ENCODE measurements at places on chromosomes 1 and 21.

GRCh38 chr1:229893762-229894444 lies 173.1 kb upstream of the GALNT2 start:
- no peak for DNase-seq

- DNase-seq: no peak
Measured at GRCh38 chr1:168408884-168409283, 128.2 kb downstream of the TBX19 start.

GRCh38 chr1:1125945-1126344 lies 10.1 kb upstream of the C1orf159 start:
- DNase-seq: no peak

GRCh38 chr21:37342046-37342632 lies 24.4 kb upstream of the DYRK1A start:
- DNase-seq: no peak

DNA sequence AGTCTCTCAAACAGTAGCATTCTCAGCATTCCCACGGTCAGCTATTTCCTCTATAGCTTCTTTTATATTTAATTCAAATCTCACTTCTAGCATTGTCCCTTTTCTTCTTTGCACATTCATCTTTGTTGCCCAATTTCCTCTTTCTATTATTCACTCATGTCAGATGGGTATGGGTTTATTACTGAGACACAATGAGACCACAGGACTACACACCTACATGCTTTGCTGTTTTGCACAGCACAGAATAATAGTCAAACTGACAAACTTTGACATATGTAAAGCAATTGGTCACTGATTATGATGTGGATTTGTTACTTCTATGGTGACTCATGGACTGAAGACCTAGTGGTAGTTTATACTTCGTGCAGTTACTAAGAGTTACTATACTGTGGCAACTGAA lies 5.8 kb upstream of the CD1C start:
- no peak for DNase-seq

GRCh38 chr1:23696335-23696989 lies 4.9 kb downstream of the RPL11 start:
- DNase-seq: no peak

GRCh38 chr1:23021834-23022233 lies 2.6 kb downstream of the KDM1A start:
- DNase-seq: no peak

DNA sequence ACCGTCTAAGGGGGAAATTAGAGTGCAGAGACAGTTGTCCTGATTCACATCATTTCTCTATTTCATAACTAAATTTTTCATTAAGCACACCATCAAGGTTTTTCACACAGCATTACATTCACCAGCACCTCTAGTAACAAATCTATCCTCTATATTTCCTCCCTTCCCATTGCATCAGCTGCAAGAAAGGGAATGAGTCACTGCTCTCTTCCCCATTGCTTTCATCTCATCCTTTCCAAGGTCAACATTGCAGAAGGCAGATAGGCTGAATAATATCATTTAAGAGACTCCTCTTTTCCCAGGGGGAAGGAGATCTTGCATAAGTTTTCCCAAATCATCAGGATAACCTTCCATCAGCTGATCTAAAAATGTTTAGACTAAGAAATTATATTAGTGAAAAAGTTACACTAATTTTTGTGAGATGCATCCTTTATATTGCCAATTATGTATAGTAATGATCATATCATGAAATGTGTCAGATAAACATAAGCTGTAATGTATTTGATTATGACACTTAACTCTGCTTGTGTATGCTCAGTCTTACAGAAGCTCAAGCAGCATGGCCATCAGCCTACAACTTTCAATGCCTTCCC lies 4.3 kb downstream of the INTS7 start:
- peak; percentile 62 for DNase-seq

DNA sequence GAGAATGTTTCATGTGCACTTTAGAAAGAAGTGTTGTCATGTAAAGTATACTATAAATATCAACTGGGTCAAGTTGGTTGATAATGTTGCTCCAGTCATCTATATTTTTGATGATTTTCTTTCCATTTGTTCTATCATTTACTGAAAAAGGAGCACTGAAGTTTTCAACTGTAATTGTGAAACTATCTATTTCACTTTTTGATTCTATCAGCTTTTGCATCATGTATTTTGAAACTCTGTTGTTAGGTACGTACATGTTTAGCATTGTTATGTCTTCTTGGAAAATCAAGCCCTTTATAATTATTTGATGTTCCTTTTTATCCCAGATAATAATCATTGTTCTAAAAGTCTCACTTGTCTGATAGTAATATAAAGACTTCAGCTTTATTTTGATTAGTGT lies 14.4 kb upstream of the HIVEP3 start:
- DNase-seq: no peak

DNA sequence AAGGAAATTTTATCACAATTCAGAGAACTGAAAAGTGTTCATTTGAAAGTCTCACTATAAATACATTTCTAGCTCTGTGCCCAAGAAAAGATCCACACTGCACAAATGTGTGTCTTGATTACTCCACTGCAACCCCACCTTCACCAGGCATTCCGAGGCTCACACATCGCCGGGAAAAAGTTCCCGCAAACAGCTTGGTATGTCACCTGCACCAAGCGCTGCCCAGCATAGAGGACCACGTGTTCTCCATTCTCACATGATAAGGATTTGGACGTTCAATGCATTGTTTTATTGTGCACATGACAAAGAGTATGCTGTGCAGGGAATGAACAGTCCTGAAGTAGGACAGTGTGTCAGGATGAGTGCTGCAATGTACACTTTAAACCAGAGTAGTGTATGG lies 70.1 kb downstream of the ERG start:
- DNase-seq: no peak

DNA sequence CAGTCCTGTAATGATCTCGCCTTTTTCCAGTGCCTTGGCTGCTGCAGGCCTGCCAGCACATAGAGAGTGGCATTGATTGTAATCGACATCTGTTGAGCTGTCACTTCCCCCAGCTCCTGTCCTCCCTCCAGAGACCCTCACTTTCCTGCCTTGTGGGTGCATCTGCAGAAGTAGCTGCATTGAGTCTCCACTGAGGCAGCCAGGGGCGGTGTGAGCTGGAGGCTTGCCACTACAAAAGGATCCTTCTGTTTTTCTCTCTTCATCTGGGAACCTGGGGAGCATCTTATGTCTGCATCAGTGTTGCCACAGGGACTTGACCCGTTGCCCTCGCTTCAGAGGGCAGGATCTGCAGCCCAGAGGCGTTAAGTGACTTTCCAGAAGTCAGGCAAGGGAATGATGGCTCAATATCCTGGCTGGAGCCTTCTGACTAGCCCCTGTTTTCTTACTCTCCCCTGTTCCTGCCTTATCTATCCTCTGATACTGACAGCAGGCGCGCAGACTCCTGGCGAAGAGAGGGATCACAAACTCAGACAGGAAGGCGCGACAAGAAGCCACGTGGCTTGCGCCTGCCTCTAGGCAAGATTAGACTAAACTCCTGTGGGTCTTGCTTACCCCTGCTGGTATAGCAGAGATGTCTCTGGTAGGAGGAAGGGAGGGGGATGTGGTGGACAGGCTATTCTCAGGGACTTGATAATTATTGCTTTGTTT lies 13.3 kb upstream of the FMOD start:
- no peak for DNase-seq

- peak; percentile 85 for DNase-seq
Measured at GRCh38 chr1:169312084-169312954, 55.3 kb downstream of the NME7 start.

DNA sequence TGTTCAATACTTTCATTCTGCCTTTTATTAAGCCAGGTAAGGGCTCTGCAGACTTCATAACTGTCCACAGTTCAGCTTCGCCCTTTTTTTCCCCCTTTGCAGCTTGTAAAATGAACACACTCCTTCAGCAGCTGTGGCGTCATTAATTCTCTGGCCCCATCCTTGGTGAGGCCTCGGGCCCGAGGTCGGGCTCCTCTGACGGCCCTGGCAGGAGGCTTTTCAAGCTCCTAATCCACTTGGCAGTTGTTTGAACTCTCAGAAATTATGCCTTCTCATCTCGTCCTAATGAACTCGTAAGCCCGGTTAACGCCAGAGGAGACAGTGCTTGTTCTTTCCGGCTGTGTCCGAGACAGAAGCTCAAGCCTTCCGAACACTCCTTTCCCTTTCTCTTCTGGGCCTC lies 18.1 kb upstream of the EPHA8 start:
- no peak for DNase-seq

GRCh38 chr1:76763738-76764137 lies 103.5 kb upstream of the ST6GALNAC5 start:
- DNase-seq: no peak

DNA sequence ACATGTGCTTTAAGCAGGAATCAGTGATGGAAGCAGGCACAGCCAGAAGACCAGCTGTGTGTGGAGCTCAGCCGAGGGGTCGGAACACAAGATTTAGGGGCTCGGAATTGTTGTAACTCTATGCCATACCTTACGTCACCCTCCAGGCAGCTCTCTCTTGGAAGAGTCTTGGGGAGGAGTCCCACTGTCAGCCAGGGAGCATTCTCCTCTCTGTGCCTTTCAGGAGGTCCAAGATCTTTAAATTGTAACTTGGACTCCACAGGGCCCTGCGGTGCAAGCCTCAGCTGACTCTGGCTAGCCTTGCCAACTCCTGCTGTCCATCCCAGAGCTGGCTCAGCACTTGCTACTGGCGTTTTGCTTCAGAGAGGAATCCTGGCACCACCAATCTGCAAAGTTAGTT lies 26.4 kb upstream of the ROR1 start:
- no peak for DNase-seq

DNA sequence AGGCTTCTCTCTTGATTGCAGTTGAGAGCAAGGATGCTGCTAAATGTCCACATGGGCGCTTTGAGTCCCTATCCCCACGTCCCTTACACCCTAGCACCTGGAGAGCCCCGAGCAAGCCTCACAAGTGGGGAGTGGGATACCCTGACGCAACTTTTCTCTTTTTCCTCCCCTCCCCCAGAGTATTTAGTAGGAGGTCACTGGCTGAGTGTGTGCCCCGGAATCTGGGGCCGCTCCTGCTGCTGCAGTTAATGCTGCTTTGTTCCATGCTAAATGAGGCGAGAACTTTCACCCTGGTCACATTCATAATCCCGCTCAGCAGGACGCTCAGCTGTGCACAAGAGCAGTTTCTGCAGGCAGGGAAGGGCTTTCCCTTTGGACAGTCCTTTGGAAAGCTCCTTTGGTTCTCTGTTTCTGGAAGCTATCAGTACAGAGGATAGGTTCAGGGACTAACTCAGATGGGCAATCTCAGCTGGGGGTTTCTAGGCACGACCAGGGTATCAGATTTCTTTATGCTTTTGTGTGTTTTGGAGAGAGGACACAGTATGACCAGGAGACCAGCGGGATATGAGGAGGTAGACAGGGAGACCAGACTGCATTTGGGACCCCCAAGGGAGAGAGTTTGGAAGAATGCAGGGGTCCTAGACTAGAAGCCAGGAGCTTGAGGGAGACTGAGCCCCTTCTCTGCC lies 75.9 kb downstream of the NOS1AP start:
- no peak for DNase-seq

- DNase-seq: no peak
Measured at GRCh38 chr1:40224040-40224439, 23.7 kb upstream of the TMCO2 start.

GRCh38 chr21:41836166-41837015 lies 42.8 kb downstream of the PRDM15 start:
- DNase-seq: no peak

GRCh38 chr1:226076378-226076777 lies 13.9 kb downstream of the H3-3A start:
- no peak for DNase-seq

DNA sequence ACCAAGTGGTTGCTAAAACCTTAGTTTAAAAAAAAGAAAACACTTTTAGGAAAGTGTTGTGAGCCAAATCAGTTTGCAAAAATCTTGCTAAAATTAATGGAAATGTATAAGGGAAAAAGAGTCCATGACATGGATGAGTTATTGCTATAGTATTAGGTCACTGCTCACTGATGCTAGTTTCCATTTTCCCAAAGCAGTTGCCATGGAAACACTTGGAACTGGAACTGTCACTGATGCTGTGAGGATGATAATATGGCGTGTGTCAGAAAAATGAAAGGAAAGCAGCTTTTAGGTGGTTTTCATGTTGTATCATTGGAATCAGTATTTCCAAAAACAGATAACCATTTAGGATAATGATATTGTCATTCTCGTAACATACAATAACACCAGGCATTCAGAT lies 104.4 kb downstream of the PHTF1 start:
- no peak for DNase-seq

DNA sequence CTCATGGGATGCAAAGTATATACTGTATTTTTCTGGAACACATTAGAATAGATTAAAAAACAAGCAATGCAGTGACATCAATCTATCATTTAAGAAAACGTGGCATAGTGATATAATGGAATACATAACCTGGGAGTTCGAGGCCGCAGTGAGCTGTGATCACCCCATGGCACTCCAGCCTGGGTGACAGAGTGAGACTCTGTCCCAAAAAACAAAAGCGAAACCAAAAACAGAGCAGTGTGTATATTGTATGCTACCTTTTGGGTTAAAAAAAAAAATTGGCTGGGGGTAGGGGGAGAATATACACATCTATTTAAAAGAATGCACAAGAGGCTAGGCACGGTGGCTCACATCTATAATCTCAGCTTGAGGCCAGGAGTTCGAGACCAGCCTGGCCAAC lies 13.5 kb downstream of the SLC2A1 start:
- DNase-seq: no peak

DNA sequence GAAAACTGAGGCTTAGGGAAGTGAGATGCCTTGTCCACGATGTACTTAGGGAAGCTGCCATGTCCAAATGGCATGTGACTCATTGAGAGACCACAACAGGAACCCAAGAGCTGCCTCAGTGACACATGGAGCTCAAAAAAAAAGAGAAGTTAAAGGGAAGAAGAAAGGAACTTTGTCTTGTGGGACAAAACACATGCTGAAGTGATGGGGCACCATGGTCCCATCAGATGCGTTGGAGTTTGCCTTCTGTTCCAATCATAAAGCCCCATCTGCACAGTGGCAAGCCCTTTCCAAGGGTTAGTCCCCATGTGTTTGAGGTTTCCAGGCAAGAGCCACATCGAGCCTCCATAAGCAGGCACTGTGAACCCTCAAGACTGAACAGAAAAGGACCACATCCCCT lies 8.0 kb downstream of the MED8 start:
- no peak for DNase-seq

- DNase-seq: no peak
Measured at GRCh38 chr1:198290089-198290683, 133.4 kb downstream of the NEK7 start.

DNA sequence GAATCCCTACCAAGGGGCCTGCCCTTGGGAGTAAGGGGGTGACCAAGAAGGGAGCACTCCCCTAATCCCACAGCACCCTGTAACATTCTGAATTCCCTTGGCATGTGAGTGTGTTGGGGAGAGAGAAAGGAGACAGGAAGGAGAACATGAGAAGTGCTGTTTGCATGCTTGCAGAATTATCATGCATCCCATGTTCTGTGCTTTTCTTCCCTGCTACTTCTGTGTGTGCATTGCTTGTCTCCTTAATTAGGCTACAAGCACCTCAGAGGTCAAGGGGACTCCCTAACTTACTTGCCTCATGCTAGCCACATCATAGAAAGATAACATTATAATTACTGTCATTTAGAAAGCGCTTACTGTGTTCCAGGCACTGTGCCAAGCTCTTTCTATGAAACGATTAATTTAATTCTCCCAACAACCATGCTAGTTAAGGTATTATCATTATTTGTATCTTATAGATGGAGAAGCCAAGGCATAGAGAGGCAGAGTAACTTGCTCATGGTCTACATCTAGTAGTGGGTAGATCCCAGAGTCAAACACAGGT lies 11.1 kb downstream of the NOS1AP start:
- no peak for DNase-seq

Data from AG08395 (cell line).